ENCODE measurements at places on chromosomes 5 and 9. TPM values are rescaled to one million over a fixed set of nuclear protein-coding genes. Genes with fewer than 3 reads are reported as not detected.

Gene INSYN2B
- not detected for total RNA-seq

Gene LRRC19
- not detected for total RNA-seq

Gene TAF11L5
- not detected for total RNA-seq

Gene FBN2
- total RNA-seq: not detected

Gene GRM6
- total RNA-seq: not detected

Gene MEIKIN
- total RNA-seq: not detected

Gene FGF18
- 0.83 TPM for total RNA-seq

Gene MYMK
- total RNA-seq: not detected

Gene PLCXD3
- not detected for total RNA-seq

Gene STARD4
- 32.4 TPM for total RNA-seq

Gene NPR3
- not detected for total RNA-seq

Gene SPINK4
- total RNA-seq: not detected

Gene SPATA31C1
- not detected for total RNA-seq

Gene ENC1
- 44.2 TPM for total RNA-seq

Gene PDLIM4
- total RNA-seq: not detected

Gene SOX30
- not detected for total RNA-seq

Gene CANX
- 131 TPM for total RNA-seq

Gene CATSPER3
- 0.39 TPM for total RNA-seq

Gene NMUR2
- not detected for total RNA-seq

Gene CEL
- total RNA-seq: 0.19 TPM

Gene SKP2
- 6.1 TPM for total RNA-seq

Gene ACTBL2
- not detected for total RNA-seq

Gene C5orf46
- total RNA-seq: not detected

Gene YIPF5
- total RNA-seq: 62.8 TPM

Gene PCDHB14
- total RNA-seq: not detected

Gene CXXC5
- total RNA-seq: 4.1 TPM

Gene PPP1R26
- 0.36 TPM for total RNA-seq

Gene OR1Q1
- total RNA-seq: not detected

Gene SOWAHA
- not detected for total RNA-seq

Gene FABP6
- total RNA-seq: not detected

Gene CHSY3
- not detected for total RNA-seq

Gene ZNF300
- total RNA-seq: 1.8 TPM

Gene TRAF1
- 61.7 TPM for total RNA-seq

Gene HAVCR2
- total RNA-seq: 1.6 TPM

Gene SLC46A2
- not detected for total RNA-seq

Gene N4BP3
- 17.3 TPM for total RNA-seq

Gene DIPK1B
- 0.22 TPM for total RNA-seq

Gene ENTPD2
- not detected for total RNA-seq

Gene MZB1
- 2.1 TPM for total RNA-seq

Gene GABRA6
- not detected for total RNA-seq

Gene SLC23A1
- not detected for total RNA-seq

Gene DPM2
- 42.7 TPM for total RNA-seq

Gene FOXD4L4
- not detected for total RNA-seq

Gene CCNO
- not detected for total RNA-seq
